ENCODE measurements at places on chromosomes 13 and 19.

DNA sequence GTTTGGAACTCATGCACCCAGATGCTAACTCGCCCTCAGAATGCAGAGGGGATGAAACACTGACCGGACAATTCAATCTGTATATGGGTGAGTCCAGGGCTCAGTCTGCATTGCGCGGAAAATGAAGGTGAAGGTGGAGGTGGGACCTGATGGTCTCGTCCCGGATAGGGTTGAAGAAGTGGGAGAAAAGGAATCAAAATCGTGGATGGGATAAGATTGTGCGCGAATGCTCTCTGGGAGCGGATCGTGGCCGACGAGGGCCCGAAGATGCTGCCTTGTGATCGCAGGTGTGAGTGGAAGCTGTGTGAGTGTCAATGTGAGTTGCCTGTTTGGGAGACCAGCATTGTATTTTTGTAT is 594 bp upstream of the ZNF850 start:
- DNase-seq = no peak

GRCh38 chr19:47021536-47022139 is 2.0 kb downstream of the NPAS1 start:
- DNase-seq = no peak

DNA sequence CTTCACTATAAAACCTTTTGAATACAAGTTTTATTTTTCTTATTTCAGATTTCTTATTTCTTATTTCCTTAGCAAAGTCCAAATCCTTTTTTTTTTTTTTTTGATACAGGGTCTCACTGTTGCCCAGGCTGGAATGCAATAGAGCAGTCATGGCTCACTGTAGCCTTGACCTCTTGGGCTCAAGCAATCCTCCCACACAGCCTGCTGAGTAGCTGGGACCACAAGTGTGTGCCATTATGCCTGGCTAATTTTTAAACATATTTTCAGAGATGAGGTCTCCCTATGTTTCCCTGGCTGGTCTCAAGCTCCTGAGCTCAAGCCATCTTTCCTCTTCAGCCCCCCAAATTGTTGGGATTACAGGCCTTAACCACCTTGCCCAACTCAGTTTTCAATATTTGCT is 334.3 kb downstream of the DLEU7 start:
- no peak for DNase-seq

DNA sequence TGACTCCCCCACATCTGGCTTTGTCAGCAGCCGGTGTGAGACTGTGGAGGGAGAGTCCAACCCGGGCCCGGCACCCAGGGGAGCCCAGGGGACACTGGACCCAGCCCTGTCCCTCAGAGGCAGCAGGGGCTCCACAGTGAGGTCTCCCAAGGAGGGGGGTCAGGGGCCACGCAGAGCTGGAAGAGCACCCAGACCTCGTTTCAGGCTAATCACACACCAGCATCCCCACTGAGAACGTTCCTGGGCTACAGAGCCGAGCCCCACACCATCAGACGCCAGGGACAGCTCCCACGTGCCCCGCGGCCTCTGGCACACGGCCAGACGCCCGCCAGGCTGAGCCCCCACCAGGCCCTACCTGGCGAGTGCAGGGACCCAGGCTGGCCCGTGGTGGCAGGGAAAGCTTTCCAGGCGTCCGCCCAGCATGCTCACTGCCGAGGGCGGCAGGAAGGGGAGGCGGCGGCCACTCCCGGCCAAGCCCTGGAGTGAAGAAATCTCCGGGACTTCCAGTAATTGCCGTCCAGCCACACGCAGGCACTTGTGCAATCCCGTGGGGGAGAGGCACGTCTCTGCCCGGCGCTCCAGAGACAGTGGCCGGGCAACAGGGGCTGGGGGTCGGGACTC is 19.2 kb downstream of the SBNO2 start:
- no peak for DNase-seq

DNA sequence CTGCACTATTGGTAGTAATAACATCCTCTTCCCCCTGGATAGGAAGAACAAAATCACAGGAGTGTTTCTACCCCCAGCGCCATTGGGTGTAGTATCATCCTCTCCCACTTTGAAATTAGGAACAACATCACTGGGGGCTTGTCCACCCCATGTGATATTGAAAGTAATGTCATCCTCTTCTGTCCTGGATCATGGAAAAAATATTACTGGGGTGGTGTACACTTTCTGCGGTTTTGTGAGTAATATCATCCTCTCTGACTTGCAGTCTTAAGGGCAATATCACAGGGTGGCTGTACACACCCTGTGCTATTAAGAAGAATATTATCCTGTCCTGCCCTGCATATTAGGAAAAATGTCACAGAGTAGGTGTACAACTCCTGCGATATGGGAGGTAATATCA is 4.9 kb upstream of the RGCC start:
- no peak for DNase-seq

DNA sequence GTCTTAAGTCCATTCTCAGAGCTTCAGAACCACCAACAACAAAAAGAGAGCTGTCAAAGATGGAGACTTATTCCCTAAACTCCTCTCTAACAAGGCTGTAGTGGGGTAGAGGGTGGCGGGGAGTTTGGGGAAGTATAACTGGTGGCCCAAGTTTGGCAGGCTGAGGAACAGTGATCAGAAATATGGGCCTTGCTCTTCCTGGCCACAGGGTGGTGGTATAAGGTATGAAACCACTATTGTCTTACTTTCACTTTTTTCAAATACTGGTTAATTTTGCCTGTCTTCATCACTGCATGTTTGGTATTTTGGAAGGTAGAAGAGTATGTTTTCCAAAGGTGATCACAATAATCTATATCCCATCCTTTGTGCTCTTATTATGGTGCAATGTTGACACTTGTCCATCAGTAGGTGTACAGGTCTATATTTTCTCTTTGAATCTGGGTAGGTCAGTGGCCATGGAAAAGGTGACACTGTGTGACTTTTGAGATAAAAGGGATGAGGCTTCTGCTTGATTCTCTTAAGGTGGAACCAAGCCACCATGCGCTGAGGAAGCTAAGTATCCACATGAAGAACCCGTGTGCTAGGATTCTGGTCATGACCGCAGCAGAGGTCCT is 23.2 kb upstream of the GPC5 start:
- no peak for DNase-seq

DNA sequence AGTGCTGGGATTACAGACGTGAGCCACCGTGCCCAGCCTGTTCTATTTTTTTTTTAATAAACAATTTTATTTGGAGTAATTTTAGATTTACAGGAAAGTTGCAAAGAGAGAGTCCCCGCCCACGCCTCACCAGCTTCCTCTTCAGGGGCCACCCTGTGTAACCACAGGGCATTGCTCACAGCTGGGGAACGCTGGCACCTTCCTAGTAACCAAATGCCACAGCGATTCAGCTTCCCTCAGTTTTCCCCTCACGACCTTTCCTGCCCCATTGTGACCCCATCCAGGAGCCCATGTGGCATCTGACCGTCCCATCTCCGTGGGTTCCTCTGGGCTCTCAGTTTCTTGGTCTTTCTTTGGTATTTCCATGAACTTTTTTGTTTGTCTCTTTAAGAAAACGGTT is 83.9 kb downstream of the GNG7 start:
- peak; percentile 60 for DNase-seq

DNA sequence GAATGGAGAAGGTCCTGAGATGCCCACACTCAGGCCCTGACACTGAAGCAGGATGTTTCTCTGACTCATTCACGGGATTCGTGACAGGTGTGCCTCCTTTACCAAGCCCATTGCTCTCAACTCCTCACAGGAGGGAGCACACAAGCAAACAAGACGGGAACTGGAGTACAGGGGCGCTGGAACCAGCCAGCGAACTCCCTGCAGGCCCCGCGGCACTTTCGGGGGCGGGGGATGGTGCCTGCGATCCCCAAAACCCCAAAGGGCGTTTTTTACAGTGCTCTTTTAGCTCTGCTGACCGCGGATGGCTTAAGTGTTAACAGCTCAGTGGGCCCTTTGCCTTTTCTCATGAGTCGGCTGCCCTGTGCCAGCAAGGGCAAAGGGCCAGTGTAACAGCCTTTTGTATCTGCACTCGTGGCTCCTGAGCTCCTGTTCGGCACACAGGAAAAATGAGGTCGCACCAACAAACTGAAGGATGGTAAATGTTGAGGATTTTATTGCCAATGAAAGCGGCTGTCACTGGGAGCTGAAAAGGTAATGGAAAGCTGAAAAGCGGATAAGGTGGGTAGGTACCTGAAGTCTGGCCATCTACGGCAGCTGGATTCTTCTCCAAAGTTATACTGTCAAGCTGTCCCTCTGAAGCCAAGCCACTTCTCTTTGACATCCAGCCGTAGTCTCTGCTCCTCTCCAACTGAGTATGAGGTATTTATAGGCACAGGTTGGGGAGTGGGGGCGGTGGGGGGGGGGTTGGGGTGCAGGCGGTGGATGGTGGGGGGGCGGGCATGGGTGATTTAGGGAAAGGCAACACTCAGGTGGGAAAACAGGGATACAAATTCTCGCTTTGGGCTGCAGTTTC is 65.0 kb upstream of the TRPC4 start:
- DNase-seq = no peak

- no peak for DNase-seq
Measured at GRCh38 chr13:110392510-110393240, 85.6 kb downstream of the COL4A2 start.

- peak; percentile 69 for DNase-seq
Measured at GRCh38 chr19:48419158-48419920, 25.9 kb downstream of the GRIN2D start.

DNA sequence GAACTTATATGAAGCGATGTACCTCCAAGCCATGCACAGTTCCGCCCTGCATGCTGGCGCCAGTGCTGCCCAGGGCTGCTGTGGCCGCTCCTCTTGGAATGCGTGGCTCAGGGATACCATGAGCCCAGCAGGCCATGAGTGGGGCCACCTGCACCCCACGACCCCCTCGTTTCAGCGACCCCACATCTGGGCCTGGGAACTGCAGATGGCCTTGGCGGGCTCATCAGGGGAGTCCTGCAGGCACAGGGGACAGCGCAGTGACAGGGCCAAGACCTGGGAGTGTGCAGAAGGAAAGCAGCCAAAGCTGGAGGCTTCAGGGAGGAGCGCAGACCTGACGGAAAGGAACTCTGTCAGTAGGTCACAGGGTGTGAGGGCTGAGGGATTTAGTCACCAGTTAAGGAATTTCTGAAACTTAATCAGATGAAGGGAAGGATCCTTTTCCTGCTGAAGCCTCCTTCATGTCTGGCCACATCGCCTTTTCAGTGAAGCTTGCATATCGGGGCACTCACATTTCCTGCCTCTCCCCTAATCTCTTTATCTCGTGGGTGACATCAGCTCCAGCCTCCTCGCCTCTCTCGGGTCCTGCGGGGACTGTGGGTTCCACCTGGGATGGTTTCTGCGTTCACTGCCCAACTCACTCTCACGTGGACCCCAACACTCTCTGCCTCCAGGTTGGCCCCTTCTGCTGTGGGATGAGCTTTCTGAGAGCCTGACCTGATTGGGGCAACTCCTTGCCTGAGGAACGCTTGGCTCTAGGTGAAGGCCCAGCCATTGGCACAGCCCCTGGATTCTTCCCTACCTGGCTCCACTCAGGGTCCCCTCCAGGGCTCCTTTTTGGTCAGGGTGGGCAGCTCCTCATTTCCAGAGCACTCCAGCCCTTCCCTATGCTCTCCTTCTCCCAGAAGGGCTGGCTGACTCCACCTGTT is 123.5 kb downstream of the CRYL1 start:
- no peak for DNase-seq

DNA sequence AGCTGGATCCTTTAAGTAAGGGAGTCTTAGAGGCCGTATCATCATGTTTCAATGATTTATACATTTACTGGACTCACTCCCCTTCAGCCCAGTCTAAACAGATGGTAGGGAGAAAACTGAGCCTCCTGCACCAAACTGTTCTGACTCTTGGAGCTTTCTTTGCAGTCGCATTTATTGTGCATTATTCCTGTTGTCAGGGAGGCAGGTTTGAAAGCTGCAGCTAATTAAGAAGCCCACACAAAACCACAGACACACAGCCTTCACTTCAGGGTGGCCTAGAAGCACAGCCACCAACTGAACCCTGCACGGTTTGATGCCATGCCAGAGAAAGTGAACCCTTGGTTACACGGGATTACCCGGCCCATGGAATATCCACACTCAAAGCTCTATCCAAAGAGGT is 911.0 kb downstream of the UQCRFS1 start:
- no peak for DNase-seq

GRCh38 chr13:40585911-40586471 is 80.5 kb downstream of the FOXO1 start:
- no peak for DNase-seq

GRCh38 chr13:29707876-29708543 is 112.5 kb upstream of the SLC7A1 start:
- peak; percentile 53 for DNase-seq

Measured in stimulated activated CD4-positive, alpha-beta T cell treated with anti-CD3 and anti-CD28 coated beads, Interleukin-12 subunit alpha, Interleukin-12 subunit beta, amount 100 ng/mL, for 48 hours (primary cell).